ENCODE measurements at places on chromosomes 12 and 14. TPM values are rescaled to one million over a fixed set of nuclear protein-coding genes. Genes with fewer than 3 reads are reported as not detected.

ANKRD33 gene
- 0.20 TPM for total RNA-seq

- DNase-seq, result no peak
These were observed 17.0 kb downstream of the RIC8B start for GRCh38 chr12:106791531-106791930.

ABCC9 gene
- total RNA-seq, result under 0.01 TPM

FIGNL2 gene
- total RNA-seq, result 0.18 TPM

ADGRD1 gene
- not detected for total RNA-seq

PDE3A gene
- 48.4 TPM for total RNA-seq

DNA sequence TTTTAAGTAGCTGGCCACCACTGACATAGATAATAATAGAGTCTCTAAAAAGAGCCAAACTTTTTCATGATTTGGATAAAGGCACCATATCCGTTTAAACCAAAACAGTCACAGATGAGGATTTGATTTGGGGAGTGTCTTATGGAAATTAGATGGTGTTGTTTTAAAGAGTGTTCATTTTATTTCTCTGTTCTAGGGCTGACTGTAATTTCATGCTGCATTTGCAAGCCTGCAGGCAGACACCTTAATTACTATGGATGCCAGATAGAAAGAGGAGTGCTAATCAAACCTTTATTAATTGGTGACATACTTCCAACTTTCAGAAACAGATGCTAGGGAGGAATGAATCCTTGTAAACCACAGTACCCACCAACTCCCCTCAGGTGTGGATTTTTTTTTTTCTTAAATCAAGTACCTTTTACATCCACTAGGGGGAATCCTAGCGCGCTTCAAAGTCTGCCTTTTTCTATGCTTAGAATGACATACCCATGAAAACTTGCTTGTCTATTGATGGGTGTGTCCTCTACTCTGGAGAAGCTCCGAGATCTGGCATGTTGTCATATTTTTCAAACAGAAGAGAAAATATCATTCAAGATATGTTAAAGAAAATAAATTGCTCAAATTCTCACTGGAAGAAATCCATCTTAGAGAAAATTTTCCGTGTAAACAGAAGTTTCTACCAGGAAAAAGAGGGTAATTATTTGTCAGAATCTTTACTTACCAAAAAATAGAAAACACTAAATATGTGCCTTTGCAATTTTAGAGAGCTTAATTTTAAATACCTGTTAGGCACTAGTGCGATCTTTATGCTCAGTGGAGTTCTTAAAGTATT is 14.2 kb upstream of the PLXNC1 start:
- no peak for DNase-seq

DNA sequence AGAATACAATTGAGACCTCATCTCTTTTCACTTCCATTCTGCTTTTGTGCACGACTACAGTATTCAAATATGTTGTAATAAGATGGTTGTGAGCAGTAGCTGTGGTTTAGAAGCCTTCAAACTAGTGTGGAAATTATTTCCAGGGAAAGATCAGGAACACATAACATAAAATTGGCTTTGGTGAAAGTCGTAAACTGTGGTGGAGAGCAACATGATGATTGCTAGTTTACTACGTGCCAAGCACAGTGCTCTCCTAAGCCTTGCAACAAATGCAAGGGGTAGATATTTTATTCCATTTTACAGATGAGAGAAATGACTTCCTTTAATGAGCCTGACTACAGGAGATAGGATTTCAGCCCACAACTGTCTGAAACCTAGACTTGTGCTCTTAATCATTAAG is 172.4 kb upstream of the LMNTD1 start:
- DNase-seq, result no peak

GRCh38 chr12:75526655-75527511 is 15.5 kb upstream of the KRR1 start:
- DNase-seq, result peak; percentile 36

TDRD9 gene
- 0.92 TPM for total RNA-seq

GRCh38 chr14:99520571-99521081 is 39.4 kb downstream of the CCNK start:
- DNase-seq, result no peak

GRCh38 chr12:27970401-27971120 is 2.0 kb downstream of the PTHLH start:
- DNase-seq, result no peak

- DNase-seq, result no peak
These were observed 94.8 kb downstream of the SLC24A4 start for GRCh38 chr14:92417759-92418158.

DNA sequence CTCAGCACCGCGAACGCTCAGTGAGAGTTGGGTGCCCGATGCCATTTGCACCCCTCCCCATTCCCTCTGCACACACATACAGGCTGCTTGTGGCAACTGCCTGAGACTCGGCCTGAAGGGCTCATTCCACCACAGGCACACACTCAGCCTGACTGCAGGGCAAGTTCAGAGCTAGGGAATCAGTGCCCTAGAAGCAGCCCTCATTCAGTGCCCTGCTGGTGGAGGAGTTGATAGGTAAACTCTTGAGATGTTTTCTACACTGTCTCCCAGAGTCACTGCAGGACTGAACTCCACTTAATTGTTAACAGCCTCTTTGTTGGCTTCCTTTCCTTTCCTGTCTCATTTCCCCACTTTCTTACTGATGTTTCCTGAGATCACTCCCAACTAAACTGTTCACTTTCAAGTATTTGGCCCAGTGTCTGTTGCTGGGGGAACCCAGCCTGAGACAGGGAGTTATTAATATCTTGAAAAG is 16.9 kb downstream of the PPP1R36 start:
- DNase-seq, result peak; percentile 61

GRCh38 chr12:107660235-107660634 is 25.4 kb upstream of the PWP1 start:
- DNase-seq, result no peak

DNA sequence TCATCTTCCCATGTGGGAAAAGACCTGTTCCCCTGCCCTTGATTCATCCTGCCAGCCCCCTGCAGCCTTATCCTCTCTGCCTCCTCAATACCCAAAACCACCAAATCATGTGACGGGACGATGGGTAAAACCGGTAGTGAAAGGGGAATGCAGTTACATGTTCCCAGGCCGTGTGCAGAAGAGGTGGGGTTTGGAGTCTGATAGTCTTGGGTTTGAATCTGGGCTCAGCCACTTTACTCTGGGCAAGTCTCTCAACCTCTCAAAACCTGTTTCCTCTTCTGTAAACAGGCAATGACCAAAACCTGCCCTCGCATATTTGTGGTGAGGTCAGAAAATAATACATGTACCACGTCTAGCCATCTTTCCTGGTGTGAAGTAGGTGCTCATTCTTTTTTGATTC is 123.0 kb downstream of the PLXNC1 start:
- no peak for DNase-seq

BICDL1 gene
- not detected for total RNA-seq

PMEL gene
- total RNA-seq, result 0.33 TPM

Data from pulmonary artery endothelial cell (primary cell).